ENCODE measurements at places on chromosomes 1 and 21.
A peak's percentile ranks its signal among the peaks of the same experiment; 100 is the strongest.

DNA sequence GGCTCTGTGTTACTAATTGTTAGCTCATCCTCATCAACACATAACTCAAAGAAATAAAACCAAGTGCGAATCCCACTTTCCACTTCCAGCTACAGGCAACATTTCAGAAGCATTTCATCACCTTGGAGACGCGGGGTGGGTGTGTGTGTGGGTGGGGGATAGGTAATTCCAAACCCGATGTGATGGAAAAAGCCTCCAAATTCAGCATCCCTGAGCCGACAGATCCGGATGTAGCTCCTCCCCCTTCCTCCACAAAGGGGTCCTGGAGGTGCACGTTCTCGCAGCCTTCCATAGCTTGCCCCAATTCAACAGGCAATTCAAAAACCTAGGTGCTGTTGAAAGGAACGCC is 486 bp downstream of the HSPA13 start:
- DNase-seq = no peak

- DNase-seq = no peak
Observed at GRCh38 chr1:100348549-100349144, 3.7 kb upstream of the CDC14A start.

GRCh38 chr1:41434748-41435449 is 49.6 kb downstream of the EDN2 start:
- DNase-seq = no peak

GRCh38 chr1:14513111-14513510 is 85.4 kb upstream of the KAZN start:
- no peak for DNase-seq

- DNase-seq = no peak
Observed at GRCh38 chr1:32695098-32695904, 7.3 kb downstream of the SYNC start.

DNA sequence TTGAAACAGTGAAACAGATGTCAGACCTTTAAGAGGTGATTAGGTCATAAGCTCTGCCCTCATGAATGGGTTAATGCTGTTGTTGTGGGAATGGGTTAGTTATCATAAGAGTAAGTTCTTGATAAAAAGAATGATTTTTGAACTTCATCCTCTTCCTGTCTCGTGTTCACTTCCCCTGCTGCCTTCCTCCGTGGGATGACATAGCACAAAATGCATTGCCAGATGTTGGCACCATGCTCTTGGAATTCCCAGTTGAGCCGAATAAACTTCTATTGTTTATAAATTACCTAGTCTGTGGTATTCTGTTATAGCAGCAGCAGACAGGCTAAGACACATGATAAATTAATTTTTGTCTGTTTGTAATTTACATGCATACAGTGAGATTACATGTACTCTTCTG is 112.0 kb upstream of the LRRC7 start:
- no peak for DNase-seq

GRCh38 chr1:30847358-30847972 is 61.1 kb downstream of the SDC3 start:
- DNase-seq = no peak

DNA sequence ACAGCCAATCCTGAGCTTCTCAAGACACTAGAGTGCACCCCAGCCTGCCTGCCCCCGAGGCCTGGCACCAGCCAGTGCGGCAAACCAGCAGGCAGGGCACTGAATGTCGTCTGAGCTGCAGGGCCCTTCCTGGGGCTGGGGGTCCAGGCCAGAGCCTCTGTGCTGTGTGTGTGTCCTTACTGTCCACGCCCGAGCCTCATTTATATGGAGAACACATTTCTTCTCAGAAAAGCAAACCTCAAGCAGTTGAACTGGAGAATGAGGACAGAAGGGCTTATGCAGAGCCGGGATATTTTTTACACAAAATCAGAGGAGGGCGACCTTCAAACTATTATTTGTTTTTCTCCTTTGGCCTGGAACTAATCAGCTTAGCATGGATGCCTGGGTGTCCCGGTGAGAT is 52.7 kb downstream of the POFUT2 start:
- no peak for DNase-seq

DNA sequence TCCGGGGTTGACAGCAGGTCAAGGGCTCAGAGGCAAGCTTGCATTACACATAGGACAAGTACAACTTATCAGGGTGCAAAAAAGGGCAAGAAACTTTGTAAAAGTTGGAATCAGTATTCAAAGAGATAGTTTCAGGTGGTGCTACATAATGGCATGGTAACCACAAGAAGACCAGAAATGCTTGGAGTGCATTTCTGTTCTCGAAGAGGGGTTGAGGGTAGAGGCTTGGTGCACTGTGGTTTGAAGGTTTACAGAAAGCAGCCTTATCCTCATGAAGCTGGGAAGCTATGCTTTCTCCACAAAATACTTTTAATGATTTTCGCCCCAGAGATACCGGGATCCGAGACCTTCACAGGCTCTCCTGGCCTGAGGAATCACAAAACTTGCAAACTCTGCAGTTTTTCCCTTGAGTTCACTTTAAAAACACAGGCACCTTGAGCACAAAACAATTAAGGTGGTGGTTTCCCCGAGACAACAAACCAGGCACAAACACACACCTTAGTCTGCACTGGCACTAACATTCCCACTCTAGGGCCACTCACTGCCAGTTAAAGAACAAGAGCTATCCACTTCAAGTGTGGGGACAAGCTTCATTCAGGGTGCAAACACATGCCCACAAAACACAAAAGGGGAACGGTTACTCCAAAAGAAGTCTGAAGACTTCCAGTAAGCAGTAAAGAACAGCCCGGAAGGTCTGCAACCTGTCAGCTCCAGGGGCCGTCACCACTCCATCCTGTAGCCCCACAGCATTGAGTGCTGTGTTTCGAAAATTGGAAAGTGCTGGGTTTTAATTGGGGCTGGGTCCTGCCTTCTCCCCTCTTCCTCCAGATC is 29.8 kb upstream of the NFIA start:
- DNase-seq = no peak

DNA sequence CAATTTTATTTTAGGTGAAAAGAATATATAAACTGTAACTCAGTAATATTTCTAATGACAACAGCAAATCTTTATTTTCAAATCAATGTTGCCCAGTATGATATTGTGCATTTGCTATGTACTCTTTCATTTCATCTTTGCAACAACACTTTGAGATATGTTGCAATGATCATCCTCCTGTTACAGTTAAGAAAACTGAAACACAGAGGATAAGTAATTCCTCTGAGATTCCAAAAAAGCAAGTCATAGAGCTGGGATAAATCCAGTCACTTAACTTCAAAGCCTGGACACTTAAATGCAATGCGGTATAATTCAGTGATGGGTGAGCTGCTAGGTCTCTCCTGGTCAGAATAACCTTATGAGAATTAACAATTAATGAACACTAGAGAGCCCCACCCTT is 48.6 kb upstream of the EXO1 start:
- no peak for DNase-seq

DNA sequence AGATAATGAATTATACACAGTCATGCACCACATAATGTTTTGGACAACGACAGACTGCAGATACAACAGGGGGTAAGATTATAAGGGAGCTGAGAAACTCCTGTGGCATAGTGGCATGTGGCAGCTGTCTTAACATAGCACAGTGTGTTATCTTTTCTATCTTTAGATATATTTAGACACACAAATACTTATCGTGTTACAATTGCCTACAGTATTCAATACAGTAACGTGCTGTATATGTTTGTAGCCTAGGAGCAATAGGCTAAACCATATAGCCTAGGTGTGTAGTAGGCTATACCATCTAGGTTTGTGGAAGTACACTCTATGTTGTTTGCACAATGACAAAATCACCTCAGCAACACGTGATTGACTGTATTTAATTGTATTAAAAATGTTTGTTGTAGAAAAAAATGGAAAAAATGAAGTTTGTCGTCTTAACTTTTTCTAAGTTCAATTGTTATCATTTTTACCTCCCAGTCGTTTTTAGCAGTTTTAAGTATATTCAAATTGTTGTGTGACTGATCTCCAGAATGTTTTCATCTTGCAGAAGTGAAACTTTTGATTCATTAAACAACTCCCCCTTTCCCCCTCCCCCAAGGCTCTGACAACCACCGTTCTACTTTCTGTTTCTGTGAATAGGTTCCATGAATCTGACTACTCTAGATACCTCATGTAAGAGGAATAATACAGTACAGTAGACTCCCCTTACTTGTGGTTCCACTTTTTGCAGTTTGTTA is 351.0 kb upstream of the B3GALT2 start:
- peak; percentile 64 for DNase-seq

DNA sequence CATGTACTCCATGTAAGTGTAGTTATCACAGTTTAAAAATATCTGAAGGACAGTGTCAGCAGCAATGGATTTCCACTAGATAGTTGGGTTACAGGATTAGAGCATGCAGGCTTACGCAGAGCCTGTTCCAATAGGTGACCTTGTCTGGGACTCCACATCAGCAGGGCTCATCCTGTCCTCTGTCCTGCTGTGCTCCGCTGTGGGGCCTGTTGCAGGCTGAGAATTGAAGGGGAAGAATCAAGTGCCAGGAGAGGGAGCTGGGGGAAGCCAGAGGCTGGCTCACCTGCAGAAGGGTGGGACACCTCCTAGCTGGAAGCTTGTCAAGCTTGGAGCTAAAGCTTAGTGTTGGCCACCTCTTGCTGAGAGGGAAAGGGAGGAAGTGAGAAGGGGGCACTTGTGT is 62.8 kb downstream of the XCL2 start:
- no peak for DNase-seq

DNA sequence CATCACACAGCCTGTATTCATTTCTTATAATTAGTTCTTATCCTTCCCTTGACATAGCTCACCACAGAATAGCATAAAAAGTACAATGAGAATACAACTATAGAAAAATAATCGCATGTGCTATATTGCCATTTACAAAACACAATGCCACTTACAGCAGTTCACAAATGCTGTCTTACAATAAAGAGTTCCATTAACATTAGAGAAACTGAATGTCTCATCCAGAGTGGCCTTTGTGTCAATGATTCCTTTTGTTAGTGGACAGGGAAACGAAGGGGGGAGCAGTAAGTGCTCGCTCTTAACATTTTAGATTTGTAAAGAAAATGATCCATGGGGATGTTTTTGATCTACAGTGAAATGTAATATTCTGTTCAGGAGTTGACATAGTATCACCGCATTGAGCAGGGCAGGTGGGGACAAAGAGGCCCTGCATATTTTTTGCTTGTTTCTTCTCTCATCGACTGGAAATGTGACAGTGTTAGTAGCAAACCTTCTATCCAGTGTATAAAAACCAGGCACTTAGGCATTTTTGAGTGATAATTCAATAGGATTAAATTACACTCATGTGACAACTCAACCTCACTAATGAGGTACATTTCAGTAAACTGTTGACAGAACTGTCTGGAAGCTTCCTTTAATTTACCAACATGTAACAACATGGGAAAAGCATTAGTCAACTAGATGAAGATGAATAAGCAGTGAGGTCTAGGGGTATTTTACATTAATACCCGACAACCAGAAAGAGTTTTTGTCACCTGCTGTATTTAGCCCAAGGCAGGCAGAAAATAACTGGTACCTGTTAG is 35.6 kb upstream of the RRP15 start:
- no peak for DNase-seq

All from central memory CD4-positive, alpha-beta T cell (primary cell).